ENCODE measurements at places on chromosomes 3 and 15. TPM values are rescaled to one million over a fixed set of nuclear protein-coding genes. Genes with fewer than 3 reads are reported as not detected.

GRCh38 chr15:63586790-63587189 lies 10.4 kb upstream of the FBXL22 start:
- no peak for DNase-seq

DNA sequence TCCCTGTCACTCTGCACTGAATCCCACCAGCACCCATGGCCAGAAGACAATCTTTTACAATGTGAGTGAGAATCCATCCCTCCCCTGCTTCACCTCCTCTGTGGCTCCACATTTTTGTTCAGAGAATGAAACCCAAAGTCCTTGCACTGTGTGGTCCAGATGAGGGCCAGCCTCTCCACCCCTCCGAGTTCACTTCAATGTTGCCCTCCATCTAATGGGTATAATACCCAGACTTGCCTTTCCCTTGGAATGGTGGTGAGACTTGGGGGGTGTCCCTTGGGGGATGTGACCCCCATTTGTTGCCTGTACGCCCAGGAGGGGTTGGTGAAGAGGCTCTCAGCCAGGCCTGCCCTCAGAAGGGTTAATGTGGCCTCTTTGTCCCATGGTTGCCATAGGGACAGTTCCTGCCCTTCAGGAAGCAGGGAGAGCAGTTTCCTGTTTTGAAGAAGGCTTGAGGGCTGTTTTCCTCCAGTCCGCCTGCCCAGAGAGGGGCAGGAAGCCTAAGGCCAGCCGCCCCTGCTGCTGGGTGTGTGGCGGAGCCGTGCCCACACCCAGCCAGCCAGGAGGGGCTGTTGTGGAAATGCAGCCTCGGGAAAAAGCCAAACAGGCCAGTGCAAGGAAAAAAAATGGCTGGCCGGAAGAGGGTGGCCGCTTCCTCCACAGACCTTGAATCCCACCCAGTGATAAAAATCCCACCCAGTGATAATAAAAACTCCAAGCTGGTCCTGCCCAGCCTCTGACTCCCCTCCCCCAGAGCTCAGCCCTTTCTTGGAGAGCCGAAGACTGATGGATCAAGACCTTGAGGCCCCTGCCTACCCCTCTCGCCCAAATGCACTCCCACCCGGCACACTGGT lies 14.6 kb upstream of the FGD5 start:
- DNase-seq, result no peak

DNA sequence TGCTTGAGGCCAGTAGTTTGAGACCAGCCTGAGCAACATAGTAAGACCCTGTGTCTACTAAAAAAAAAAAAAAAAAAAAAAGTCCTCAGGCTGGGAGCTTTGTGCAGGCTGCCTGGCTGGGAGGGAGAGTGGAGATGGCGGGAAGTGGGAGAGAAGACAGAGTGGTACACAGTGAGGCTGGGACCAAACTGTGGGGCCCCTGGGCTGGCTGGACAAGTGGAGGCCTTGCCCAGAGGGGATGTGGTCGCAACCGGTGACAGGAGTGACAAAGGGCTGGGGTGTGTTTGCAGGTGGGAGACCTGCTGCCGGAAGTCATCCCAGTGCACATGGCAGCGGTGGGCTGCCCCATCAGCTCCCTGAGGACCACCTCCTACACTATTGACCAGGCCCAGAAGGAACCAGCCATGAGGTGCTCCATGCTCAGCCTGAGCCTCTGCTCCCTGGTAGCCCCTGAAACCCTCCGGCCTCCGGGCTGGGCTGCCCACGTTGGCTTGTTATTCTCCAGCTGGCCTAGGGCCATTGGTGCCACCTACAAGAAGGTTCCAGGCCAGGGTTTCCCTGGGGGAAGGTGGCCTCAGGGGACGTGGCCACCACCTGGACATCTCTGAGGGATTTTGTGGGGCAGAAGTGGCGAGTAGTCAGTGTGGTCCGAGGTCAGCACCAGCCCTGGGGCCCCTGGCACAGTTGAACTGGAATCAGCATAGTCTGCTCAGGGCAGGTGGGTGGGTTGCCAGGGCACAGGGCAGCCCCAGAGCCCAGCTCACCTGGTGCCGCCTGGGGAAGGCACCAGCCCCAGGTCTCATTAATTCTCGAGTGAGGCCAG lies 22.7 kb downstream of the ACAA1 start:
- no peak for DNase-seq

- DNase-seq, result no peak
Measured at GRCh38 chr15:74864296-74864695, 8.9 kb downstream of the SCAMP2 start.

Gene MYH15
- total RNA-seq, result 0.52 TPM

DNA sequence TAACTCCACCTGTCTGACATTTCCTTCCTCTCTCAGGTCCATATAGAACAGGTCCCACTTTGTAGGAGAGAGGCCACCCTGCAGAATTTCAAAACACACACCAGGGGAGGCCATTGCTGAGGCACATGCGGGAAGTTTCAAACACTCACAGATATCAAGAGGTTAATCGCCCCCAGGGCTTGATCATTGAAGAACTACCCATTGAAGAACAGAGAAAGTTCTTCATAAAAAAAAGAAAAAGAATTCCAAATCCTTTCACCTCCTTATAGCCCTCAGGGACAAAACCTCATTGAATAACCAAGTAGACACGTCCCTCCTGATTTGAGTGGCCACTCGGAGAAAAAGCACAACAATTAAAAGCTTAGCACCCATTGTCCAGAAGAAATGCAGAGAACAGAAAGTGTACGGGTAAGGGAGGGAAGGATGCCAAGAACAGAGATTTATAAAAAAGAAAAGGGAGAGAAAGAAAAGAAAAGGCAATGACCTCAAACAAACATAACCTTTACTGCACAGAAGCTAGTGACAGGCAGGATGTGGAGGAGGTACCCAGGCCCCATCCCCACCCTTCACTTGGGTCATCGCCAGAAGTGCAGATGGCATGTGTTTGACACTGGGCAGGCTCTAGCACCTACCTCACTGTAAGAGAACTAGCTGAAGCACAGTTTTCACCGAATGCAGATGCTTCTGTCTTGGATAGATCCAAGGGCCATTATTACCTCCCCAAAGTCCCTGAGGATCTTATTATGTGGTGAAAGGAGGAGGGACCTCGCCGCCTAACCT lies 112.3 kb upstream of the HES1 start:
- no peak for DNase-seq

DNA sequence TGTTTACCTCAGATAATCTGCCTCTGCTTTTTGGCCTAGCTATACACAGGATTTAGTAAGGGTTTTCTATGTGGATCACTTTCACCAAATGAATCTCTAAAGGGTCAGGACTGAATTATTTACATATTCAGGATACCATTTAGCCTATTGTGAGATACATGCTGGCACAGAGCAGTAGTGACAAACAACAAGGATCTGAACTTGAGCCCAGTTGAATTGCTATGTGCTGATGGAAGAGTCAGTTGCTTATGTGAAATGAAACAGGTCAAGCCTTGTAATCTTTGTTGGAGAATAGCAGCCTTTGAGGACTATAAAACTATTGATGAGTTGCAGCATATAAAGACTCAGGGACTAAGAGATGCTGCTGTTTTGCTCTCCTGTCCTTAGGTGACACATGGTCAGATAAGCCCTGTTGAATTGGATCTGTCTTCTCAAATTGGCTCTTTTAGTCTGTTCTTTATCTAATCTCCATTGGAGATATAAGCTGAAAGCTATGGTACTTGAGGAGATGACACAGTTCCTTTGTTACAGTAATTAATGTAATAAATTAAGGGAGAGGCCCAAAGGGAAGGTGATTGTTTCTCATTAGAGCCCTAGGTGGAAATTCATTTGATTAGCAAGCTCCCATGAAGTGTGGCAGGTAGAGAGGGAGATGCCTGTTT lies 30.4 kb downstream of the ZNF609 start:
- no peak for DNase-seq

DNA sequence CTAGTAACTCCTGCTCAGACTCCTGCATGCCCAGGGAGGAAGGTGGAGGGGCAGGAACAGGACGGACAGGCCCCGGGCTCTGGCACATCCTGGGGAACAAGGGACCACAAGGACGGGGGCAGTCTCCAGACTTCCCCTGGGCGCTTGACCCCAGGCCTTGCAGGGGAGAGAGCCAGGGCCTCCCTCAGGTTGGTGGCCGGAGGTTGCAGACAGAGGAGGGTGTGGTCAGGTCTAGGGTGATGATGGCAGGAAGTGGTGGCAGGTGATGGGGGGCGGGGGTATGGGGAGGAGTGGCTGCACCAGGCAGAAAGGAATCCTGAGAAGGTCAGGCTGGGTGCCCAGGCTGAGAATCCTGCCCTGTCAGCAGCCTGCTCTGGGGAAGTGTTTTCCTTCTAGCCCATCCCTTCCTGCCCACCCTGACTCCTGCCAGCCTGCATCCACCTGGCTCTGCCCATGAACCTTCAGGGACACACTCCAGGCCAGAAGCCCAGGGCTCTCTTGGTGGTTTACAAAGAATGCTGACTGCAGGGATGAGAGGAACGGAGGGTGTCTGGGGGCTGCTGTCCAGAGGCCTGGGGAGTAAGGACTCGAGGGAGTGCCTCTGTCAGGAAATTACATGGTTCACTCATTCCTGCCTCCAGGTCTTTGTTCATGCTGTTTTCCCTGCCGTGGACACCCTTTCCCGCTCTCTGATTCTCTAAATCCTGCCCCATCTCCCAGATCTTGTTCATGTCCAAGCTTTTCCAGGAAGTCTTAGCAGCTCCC lies 15.8 kb downstream of the LOXL1 start:
- no peak for DNase-seq

DNA sequence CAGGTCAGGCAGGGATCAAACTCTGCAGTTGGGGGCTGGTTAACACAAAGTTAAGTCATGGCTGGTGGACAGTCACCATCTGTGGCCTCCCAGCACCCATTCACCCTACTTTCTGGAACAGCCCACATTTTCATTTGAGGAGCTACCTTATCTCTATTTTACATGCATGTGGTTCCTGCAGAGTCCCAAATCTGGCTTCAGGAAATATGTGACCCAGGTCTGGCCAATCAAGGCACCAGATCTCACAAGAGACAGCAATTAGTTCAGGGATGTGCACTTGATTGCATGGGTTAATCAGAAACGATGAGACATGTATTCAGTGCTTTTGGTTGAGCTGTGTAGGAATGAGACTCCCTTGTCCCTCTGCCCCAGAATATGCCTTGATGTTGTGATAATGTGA lies 170.9 kb downstream of the NR2F2 start:
- DNase-seq, result no peak

All from ureter (tissue), 1 donor.